ENCODE measurements at places on chromosomes 1 and 21. TPM values are rescaled to one million over a fixed set of nuclear protein-coding genes. Genes with fewer than 3 reads are reported as not detected.

DNA sequence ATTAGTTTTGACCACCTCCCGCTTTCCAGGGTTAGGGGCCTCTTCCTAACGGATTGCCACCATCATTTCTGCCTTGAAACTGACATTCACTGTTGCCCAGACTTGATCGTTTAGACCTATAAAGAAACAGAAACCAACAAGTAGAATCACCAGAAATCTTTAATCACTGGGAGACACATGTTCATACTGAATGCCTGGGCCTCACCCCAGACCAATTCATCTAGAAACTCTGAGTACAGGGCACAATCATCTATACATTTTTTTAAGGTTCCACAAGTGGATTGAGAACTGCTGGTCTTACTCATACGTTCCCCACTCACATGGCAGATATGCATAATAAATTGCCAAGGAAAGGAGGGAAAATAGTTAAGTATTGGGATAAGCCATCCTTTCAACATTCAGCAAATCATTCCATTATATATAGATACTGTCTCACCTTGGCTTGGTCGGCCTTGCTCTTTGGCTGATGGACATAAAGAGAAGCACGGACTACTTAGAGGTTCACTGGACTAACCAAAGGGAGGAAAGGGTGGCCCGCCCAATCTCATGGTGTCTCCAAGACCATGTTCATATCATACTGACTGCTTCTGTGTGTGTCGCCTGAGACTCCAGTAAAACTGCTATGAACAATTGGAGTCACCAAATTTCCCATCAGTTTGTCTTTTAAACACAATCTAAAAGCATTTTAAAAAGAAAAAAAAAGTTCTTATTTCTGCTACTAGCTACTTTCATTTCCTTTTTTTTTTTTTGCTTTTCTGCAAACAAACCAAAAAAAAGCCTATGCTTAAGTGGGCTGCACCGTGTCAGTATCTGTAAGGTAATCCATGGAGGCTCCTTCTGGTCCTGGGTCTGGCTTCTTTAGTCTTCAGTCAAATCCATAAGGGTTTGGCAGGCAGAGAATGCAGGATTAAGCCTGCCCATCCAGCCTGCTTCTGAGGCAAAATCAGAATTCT lies 9.4 kb upstream of the TARBP1 start:
- peaks cover 13% of the 10 kb centered on the region for H3K27me3 ChIP-seq
- no peak for DNase-seq
- H3K27ac ChIP-seq = no peak overlapping the region
- peaks cover 8% of the 10 kb centered on the region for H3K4me1 ChIP-seq
- H3K36me3 ChIP-seq = no peaks in the 10 kb centered on the region

DNA sequence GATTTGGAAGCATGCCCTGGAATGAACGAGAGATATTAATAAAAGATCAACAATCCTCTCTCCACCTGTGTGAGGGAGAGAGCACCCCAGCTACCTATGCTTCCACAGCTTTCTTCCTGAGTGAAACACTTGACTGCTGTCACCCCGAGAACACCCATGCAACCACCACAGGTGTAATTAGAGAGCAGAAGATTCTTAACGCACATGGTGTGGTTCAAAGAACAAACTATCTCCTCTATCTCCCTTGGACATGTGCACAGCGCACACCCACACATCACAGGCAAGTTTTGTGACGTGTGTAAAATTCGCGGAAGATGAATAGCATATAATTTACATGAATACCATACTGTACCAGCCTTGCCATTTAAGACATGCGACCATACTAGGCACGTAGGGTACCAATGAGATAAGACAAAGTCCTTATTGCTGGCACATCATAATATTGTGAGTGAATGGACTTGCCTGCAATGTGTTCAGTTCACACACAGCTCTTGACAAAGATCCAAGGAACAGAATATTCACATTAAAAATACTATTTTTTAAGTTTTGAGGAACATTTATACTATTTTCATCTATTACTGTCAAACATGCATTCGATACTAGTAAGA lies 11.6 kb downstream of the ERRFI1 start:
- no peak overlapping the region for H3K4me3 ChIP-seq
- H3K4me1 ChIP-seq = peaks cover 5% of the 10 kb centered on the region
- H3K27ac ChIP-seq = no peak overlapping the region

The SAMSN1 gene
- total RNA-seq = 64.9 TPM

The PKP1 gene
- not detected for total RNA-seq

DNA sequence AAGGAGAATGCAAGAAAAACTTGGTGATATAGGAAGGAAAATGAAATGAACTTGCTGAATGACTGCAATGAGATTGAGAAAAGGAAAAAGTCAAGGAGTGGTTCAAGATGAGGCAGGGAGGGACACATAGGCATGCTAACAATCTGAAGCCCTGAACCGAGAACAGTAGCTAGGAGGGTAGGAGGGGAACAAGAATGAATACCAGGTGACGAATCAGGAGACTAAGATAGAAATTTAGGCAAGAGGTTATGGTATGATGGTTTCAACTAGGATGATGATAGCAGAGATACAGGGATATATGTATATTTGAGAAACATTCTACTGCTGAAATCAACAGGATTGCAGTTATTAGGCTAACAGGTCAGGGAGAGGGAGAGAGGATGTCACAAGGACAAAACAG lies 44.1 kb downstream of the SMYD3 start:
- no peak overlapping the region for H3K27ac ChIP-seq
- no peak for DNase-seq
- no peaks in the 10 kb centered on the region for H3K27me3 ChIP-seq
- peaks cover 11% of the 10 kb centered on the region for H3K4me1 ChIP-seq
- peaks cover 5% of the 10 kb centered on the region for H3K36me3 ChIP-seq

GRCh38 chr1:47779613-47780012 lies 217.6 kb downstream of the TRABD2B start:
- no peak overlapping the region for H3K4me3 ChIP-seq
- DNase-seq = no peak
- no peak overlapping the region for H3K27ac ChIP-seq
- peaks cover 5% of the 10 kb centered on the region for H3K4me1 ChIP-seq

DNA sequence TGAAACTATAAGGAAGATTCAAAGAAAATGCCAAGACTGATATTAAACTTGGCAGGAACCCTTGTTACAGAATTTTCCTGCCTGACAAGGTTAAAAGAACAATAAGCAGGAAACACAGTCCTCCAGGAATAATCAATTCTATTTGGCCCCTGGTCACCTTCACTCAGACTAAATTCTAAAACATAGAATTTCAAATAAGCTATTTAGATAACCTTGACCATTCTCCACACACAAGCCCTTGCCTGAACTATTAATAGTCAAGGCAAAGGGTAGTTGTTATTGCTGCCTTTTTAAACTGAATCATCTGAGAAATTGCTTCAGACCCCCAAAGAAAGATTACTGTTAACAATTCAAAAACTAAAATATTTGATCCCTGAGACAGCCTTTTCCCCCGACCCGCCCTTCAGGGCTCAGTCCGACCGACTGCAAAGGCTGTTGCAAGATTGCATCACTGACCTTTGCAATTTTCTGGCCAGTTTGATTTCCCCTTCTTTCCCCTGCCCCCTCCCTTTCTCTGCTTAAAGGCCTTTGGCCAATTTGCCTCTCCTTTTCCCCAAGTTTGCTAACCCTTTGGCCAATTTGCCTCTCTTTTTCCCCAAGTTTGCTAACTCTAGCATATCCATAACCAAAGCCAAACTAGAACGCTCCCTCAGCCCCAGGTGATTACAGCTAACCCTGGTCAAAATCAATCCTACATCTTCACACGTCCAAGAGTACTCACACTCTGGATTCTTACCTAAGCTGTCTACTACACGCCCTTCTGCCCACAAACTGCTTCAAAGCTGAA lies 1.4 kb upstream of the G0S2 start:
- peak overlapping the region; percentile 91 for H3K27ac ChIP-seq
- DNase-seq = no peak
- peaks cover 57% of the 10 kb centered on the region for H3K4me1 ChIP-seq
- H3K27me3 ChIP-seq = peaks cover 7% of the 10 kb centered on the region
- peaks cover 9% of the 10 kb centered on the region for H3K36me3 ChIP-seq

- no peak overlapping the region for H3K27ac ChIP-seq
- no peak overlapping the region for H3K4me3 ChIP-seq
- peaks cover 4% of the 10 kb centered on the region for H3K36me3 ChIP-seq
Measured at GRCh38 chr21:29271927-29272333, 26.8 kb upstream of the BACH1 start.

DNA sequence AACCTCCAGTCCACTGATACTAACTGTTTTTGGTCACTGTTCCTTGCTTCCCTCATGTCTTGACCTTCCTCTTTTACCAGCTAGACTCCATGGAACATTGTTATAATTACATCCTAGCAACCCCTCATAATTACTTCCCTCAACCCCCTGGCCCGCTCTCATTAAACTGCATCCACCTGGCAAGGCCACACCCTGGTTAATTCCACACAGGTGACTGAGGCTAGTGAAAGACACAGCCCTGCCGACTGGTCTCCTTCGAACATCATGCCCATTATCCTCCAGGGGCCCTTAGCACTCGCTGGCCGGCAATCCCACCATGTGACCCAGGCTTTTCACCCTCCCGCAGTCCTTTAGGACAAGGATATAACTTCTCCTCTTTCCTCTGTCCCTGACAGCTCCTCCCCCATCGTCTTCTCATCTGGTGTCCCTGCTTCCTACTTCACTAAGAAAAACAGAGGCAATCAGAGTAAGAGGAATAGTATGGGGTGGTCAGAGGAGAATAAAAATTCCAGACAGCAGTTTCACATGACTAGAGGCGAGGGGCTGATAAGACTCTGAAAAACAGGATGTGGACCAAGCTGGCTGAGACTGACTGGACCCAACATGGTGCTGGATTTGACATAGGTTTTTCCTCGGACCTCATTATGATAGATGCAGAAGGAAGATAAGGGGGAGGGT lies 8.8 kb upstream of the TENT5B start:
- H3K36me3 ChIP-seq = no peaks in the 10 kb centered on the region
- peaks cover 5% of the 10 kb centered on the region for H3K4me1 ChIP-seq
- no peak for DNase-seq
- peaks cover 19% of the 10 kb centered on the region for H3K27me3 ChIP-seq
- peak overlapping the region; percentile 67 for H3K27ac ChIP-seq

The TUFT1 gene
- 11.4 TPM for total RNA-seq

DNA sequence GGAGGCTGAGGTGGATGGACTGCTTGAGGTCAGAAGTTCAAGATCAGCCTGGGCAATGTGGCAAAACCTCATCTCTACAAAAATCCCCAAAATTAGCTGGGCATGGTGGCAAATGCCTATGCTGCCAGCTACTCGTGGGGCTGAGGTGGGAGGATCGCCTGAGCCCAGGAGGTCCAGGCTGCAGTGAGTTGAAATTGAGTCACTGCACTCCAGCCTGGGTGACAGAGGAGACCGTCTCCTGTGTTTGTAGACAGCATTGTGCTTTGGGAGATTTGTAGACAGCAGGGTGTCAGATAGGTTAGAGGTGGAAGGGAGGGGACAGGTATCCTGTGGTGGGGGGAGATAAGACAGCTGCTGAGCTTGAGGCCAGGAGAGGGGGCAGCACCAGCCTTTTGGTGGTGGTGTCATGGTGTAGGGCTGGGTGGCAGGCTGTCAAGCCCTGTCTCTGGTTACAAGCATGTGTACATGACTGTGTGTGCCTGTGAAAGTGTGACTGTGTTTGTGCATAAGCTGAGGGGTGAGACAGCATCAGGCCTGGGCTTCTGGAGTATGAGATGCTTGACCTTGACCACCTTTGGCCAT lies 15.2 kb downstream of the PPFIA4 start:
- H3K36me3 ChIP-seq = peaks cover 5% of the 10 kb centered on the region
- peaks cover 6% of the 10 kb centered on the region for H3K4me1 ChIP-seq
- no peak for DNase-seq
- H3K4me3 ChIP-seq = no peak overlapping the region
- peak overlapping the region; percentile 67 for H3K27ac ChIP-seq
- peaks cover 42% of the 10 kb centered on the region for H3K27me3 ChIP-seq

DNA sequence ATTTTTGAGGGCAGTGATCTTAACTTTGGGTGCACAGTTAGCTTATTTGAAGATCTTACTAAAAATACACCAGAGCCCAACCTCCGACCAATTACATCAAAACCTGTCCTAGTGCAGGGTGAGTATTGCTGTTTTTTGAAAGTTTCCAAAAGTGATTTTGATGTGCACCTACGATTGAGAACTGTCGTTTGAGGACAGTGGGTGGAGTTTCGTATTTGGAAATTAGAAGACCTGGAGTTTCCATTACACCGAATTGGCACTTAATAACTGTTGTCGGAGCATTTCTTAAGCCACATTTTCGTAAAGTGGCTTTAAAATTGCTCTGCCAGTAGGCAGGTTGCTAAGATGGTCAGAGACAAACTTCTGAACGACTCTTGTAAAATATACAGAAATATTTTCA lies 1.1 kb downstream of the SOD1 start:
- no peaks in the 10 kb centered on the region for H3K27me3 ChIP-seq
- peak overlapping the region; percentile 90 for H3K27ac ChIP-seq
- peak overlapping the region; percentile 93 for H3K4me3 ChIP-seq

DNA sequence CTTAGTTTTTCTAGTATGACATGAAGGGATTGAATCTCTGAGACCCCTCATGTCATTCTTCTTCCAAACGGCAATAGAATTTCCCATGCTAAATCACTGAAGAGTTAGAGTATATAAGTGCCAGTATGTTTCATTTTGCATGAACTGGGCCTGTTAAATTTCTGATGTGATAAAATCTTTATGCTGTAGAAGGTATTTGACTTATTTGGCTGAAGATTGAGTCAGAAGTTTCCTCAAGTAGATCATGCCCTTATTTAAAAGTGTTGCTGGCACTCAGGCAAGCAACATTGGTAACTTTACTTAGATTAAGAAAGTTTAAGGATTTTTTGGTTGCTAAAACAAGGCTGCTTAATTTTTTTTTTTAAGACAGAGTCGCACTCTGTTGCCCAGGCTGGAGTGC lies 13.3 kb downstream of the ATF6 start:
- H3K4me3 ChIP-seq = no peak overlapping the region
- H3K27me3 ChIP-seq = no peaks in the 10 kb centered on the region
- H3K4me1 ChIP-seq = peaks cover 8% of the 10 kb centered on the region
- DNase-seq = no peak

The TSACC gene
- 0.40 TPM for total RNA-seq

The ROR1 gene
- not detected for total RNA-seq

DNA sequence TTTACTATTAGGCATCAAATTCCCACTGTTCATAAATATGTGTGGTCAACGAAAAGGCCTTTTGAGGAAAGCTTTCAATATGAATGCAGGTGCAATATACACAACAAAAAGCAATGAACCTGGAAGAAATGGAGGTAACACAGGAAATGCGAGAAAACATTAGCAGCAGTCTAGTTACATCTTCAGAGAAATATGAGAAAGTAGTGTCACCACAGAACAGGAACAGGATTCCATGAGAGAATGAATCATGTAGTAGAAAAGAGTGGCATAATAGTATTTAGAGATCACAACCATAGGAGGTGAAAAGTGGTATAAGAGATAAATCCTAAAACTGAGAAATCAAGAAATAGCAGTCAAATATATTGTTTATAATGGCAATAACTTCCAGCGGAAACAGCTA lies 103.7 kb downstream of the AK5 start:
- peak overlapping the region; percentile 26 for H3K4me3 ChIP-seq
- no peaks in the 10 kb centered on the region for H3K27me3 ChIP-seq
- H3K36me3 ChIP-seq = peaks cover 3% of the 10 kb centered on the region
- DNase-seq = no peak
- H3K27ac ChIP-seq = no peak overlapping the region

GRCh38 chr1:228222548-228222947 lies 14.7 kb downstream of the OBSCN start:
- H3K4me1 ChIP-seq = no peaks in the 10 kb centered on the region
- H3K36me3 ChIP-seq = peaks cover 12% of the 10 kb centered on the region
- no peak overlapping the region for H3K27ac ChIP-seq
- H3K4me3 ChIP-seq = no peak overlapping the region

The LRRC53 gene
- not detected for total RNA-seq

The DFFB gene
- 15.3 TPM for total RNA-seq

GRCh38 chr1:245407983-245408382 lies 253.2 kb downstream of the KIF26B start:
- no peak for DNase-seq
- H3K27me3 ChIP-seq = peaks cover 31% of the 10 kb centered on the region
- no peak overlapping the region for H3K27ac ChIP-seq
- no peak overlapping the region for H3K4me3 ChIP-seq

- H3K27me3 ChIP-seq = peaks cover 80% of the 10 kb centered on the region
- H3K4me1 ChIP-seq = peaks cover 9% of the 10 kb centered on the region
- no peak overlapping the region for H3K4me3 ChIP-seq
Measured at GRCh38 chr1:94039514-94039870, 81.5 kb downstream of the ABCA4 start.

Measured in T-helper 17 cell (primary cell).